HAP-1 (cell line): ENCODE measurements at places on chromosomes 3 and 15.
A peak's percentile ranks its signal among the peaks of the same experiment; 100 is the strongest.

- no peak for DNase-seq
Measured at GRCh38 chr15:100215031-100215842, 126.5 kb downstream of the ADAMTS17 start.

DNA sequence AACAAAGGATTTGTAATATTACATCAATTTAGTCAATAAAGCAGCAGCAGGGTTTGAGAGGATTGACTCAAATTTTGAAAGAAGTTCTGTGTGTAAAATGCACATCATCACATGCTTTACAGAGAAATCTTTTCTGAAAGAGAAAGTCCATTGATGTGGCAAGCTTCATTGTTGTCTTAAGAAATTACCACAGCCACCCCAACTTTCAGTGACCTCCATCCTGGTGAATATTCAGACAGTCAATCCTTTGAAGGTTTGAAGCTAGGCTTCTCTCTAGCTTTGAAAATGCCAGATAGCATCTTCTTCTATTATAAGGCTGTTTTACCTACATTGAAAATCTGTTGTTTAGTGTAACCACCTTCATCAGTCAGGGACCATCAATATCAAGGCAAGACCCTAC lies 51.8 kb upstream of the SETMAR start:
- DNase-seq: no peak

- DNase-seq: no peak
Measured at GRCh38 chr3:4985330-4986174, 6.3 kb downstream of the BHLHE40 start.

DNA sequence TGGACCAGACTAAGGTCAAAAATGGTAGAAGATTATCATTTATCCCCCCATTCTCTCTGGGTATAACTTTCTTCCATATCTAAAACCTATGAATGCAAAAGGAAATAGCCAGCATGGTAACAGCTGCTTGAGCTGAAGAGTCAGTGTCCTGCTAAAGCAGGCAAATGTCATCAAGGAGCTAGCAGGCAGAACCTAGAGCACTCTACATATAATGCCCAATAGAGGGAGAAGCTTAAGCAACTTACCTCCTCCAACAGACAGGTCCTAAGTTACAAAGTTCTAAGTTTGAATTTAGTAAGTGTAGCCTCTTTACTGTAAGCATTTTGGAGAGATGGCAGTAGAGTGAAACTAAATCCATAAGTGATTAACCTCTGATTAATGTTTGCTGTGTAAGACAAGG lies 7.7 kb downstream of the RAF1 start:
- no peak for DNase-seq

DNA sequence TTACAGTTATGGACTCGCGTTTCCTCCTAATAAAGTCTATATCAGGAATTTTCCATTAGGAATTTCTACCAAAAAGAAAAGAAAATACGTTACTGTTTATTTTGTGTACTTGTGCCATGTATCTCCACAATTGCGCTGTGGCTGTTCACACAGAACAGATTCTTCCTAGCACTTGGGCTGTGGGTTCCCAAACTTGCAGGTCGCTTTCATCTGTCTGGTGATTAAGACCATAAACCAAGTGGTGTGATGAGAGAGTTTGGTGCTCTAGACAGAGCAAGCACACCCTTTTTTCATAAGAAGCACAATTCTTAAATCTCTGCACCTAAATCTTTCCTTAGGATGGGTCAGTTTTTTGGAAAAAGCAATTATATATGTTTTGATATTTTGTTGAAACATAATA lies 203.3 kb downstream of the TP63 start:
- no peak for DNase-seq

GRCh38 chr3:14549256-14549919 lies 9.2 kb upstream of the GRIP2 start:
- DNase-seq: no peak

- DNase-seq: peak; percentile 3
Measured at GRCh38 chr15:34336991-34337556, 507 bp downstream of the SLC12A6 start.

GRCh38 chr3:59412516-59412915 lies 362.7 kb upstream of the CFAP20DC start:
- DNase-seq: no peak

DNA sequence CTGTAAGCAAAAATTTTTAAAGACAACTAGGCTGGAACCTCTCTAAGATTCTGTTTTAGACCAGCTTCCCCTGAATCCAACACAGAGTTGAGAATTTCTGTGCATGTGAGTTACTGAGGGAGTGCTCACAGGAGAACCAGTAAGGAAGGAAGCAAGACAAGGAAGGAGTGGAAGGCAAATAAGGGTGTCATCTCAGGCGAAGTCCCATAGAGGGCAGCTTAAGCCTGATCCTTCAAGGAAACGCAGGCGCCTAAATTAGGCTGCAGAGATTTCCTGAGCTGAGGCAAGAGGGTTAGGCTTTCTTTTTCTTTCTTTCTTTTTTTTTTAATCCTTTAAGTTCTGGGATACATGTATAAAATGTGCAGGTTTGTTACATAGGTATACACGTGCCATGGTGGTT lies 36.2 kb upstream of the COL6A6 start:
- no peak for DNase-seq

DNA sequence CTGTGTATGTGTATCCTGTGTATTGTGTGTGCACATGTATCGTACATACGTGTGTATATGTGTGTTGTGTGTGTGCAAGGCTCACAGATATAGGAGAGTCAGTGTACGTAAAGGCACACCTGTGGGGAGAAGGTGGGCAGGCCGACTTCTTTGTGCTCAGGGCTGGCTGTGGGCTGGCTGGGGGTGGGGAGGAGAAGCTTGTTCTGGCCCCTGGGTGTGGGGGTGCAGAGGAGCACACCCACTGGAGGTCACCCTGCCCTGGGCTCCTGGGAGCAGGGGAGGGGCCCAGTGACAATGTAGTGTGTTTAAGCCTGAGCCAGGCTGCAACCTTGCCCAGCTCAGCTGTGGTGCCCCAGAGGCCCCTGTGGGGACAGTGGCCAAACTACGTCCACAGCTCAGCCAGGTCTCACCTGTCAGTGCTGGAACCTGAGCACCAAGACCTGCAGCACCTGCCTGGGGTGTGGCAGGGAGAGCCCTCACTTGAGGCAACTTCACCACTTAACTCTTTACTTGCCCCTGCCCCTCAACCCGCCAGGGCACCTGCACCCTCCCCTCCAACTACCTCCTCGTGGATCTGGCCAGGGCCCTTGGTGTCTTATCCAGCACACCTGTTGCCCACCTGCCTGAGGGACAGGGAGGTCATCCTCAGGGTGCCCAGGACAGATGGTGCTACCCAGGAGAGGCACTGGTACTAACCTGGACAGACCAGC lies 2.6 kb upstream of the HHATL start:
- peak; percentile 6 for DNase-seq

DNA sequence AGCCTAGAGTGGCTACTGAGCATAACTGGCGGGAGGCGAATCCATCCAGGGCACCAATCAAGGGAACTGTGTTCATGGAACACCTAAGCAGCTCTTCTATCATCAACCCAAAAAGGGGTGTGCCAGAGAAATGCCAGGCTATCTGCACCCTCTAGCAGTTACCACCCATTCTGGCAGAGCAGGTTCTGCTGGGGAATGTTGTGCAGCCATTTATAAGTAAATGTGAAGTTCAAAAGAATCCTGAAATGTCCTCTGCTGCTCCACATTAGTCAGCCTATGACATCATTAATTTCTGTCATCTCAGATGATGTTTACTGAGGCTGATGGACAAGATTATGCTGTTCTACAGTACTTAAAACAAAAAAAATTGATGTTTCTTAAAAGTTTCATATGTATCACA lies 7.7 kb downstream of the SKIC8 start:
- no peak for DNase-seq

- no peak for DNase-seq
Measured at GRCh38 chr3:45381168-45381852, 7.1 kb upstream of the LARS2 start.

DNA sequence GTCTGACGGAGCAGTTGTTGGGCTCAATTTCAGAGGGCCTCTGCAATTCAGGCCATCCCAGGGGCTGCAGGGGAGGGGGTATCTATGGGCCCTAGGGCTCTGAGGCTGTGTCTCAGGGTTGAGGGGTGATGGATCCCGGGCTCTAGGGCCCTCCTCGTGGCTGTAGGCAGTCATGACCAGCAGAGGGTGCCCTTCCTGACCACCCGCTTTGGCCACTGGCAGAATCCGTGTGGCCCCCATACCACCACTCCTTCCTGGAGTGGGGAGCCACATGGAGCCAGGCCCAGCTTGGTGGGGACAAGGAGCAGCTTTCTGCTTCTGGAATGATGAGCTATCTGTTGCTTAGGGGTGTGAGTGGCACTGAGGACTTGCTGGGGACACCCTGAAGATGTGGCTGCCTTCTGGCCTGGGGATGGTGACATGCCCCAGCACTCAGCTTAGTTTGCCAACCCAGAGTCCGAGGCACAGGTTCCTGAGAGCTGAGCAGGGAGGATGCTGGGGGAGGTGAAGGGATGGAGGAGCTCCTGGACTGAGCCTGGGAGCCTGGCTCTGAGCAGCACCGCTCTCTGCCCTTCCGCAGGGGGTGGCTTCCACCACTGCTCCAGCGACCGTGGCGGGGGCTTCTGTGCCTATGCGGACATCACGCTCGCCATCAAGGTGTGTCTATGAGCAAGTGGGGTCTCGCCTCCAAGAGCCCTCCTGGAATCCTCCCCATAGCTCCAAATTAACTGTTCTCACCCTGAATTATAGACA lies 20.2 kb downstream of the HDAC11 start:
- DNase-seq: no peak

DNA sequence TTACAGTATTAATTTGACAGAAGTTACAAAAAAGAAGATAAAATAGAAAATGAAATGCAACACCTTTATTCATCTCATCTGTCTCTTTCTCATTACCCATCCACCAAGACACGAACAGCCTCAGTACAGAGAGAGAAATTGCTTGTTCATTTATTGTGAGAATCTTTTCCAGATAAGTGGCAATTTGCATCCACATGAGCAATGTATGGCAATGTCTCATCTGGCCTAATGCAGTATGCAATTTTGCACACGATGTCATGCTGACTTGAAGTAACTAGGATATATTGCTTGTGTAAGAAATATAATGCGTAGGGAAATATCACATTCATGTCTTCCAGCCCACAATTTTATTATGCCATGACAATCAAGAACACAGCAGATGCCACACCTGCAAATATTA lies 866.9 kb downstream of the ROBO1 start:
- DNase-seq: no peak

DNA sequence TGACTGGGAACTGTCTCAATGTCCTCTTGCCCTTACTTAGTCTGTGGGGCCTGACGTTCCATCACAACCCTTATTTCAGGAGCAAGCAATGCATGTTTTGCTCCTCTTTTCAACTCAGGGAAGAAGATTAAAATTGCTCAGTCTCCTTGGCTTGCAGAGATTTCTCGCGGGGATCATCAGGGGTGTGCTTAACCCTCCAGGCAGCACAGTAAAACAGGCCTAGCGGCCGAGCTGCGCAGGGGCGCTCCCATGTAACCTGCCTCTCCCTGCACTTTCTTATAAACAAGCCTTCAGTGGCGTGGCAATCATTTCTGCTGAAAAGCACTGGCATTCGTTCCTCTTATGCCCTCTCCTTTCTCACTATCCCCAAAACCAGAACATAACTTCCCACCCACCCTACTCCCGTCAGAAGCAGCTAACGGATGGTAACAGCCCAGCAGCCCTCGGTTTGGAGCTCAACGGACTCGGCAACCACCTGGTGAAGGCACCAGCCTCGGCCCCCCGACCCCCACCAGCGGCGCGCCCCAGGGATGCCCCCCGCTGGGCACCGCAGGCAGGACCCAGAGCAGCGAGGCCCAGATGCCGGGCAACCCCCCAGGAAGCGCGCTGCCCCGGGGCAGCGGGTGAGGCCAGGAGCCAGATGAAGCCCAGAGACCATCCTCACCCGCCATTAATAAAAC lies 1.1 kb downstream of the MCF2L2 start:
- DNase-seq: no peak

DNA sequence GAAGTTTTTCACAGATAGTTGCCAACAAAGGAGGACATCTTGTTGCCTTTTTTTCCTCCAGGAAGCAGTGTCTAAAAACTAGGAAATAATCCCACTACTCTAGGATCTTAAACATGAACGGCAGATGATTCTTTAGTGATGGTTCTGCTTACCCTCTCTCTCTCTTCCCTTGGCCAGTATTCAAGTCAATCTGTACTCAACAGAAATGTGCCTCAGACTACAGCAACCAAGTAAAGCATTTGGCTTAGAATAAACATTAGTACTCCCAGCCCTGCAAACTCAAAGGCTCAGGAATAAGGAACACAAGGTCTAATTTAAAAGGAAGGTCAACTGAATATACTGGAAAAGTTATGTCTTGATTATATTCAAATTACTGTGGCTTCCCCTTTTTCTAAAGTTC lies 8.7 kb downstream of the NPTN start:
- DNase-seq: no peak

- DNase-seq: no peak
Measured at GRCh38 chr15:28889346-28889745, 3.6 kb downstream of the APBA2 start.

DNA sequence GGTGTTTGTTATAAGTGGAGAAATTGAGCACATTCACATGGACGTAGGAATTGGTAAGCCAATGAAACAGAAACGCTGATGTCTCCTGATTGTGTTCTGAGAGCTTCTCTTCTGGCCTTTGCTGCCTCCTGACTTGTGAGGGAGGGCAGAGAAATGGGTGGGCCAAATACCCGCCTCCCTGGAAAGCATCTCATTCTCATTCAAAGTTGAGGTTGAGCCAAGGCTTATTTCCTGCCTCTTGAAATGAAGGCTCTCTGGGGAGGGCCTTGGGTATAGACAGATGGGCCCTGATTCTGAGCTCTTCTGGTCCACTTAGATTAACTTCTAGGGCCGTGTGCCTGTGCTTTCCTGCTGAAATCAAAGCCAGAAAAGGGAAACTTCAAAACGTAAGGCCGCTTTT lies 57.4 kb upstream of the MYZAP start:
- DNase-seq: no peak

GRCh38 chr3:17213102-17213501 lies 328.3 kb downstream of the PLCL2 start:
- DNase-seq: no peak

DNA sequence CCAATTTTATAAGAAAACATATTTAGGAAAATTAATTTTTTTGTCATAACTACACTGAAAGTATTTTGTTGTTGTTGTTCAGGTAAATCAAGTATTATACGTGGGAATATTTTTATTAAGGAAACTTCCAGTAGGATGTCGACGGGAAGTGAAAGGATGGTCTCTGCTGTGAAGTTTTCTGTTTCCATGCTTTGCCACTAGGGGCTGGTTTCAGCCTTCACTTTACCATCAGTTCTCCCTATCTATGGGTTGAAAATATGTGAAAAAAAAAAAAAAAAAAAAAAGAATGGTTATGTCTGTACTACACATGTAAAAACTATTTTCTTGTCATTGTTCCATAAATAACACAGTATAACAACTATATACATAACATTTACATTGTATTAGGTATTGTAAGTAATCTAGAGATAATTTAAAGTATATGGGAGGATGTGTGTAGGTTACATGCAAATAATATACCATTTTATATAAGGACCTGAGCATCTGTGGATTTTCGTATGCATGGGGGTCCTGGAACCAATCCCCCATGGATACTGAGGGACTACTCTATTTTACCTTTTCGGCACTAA lies 136.7 kb downstream of the SMAD6 start:
- DNase-seq: peak; percentile 77

- DNase-seq: no peak
Measured at GRCh38 chr3:131402391-131403039, 20.9 kb downstream of the NUDT16 start.

- DNase-seq: no peak
Measured at GRCh38 chr3:168213920-168214319, 118.2 kb upstream of the GOLIM4 start.

- DNase-seq: no peak
Measured at GRCh38 chr3:141257961-141258360, 26.3 kb downstream of the PXYLP1 start.

GRCh38 chr3:20401253-20401652 lies 215.2 kb upstream of the SGO1 start:
- no peak for DNase-seq
